ENCODE measurements at places on chromosomes 11 and 22. TPM values are rescaled to one million over a fixed set of nuclear protein-coding genes. Genes with fewer than 3 reads are reported as not detected.

Gene CREB3L1
- total RNA-seq = 23.1 TPM

Gene P4HA3
- total RNA-seq = 5.6 TPM

Gene IFITM1
- total RNA-seq = 51.7 TPM

Gene POU2AF1
- total RNA-seq = not detected

Gene SLC22A6
- total RNA-seq = not detected

Measured in articular chondrocyte of knee joint (primary cell).